ENCODE measurements at places on chromosomes 6 and 20. TPM values are rescaled to one million over a fixed set of nuclear protein-coding genes. Genes with fewer than 3 reads are reported as not detected.

XKR7 gene
- under 0.01 TPM for total RNA-seq

NRM gene
- total RNA-seq: 0.59 TPM

ZNF133 gene
- total RNA-seq: 9.5 TPM

PTCHD4 gene
- total RNA-seq: 0.65 TPM

EFCAB8 gene
- not detected for total RNA-seq

IL17A gene
- not detected for total RNA-seq

KCNK16 gene
- total RNA-seq: not detected

MAP3K5 gene
- 18.0 TPM for total RNA-seq

CALHM6 gene
- 2.0 TPM for total RNA-seq

OOEP gene
- total RNA-seq: not detected

SIRPB1 gene
- 4.4 TPM for total RNA-seq

CSNK2B gene
- 58.1 TPM for total RNA-seq

ARFGEF2 gene
- 51.3 TPM for total RNA-seq

CDH4 gene
- 0.25 TPM for total RNA-seq

CBLN4 gene
- total RNA-seq: 0.47 TPM

TRIM15 gene
- total RNA-seq: 1.6 TPM

ANKEF1 gene
- total RNA-seq: 5.1 TPM

THBS2 gene
- 4.9 TPM for total RNA-seq

ADGRG6 gene
- 110 TPM for total RNA-seq

MOG gene
- total RNA-seq: not detected

FAM209A gene
- not detected for total RNA-seq

KCNK17 gene
- total RNA-seq: 0.19 TPM

RAET1L gene
- not detected for total RNA-seq
